T-helper 17 cell (primary cell): ENCODE measurements at places on chromosomes 4 and X.

DNA sequence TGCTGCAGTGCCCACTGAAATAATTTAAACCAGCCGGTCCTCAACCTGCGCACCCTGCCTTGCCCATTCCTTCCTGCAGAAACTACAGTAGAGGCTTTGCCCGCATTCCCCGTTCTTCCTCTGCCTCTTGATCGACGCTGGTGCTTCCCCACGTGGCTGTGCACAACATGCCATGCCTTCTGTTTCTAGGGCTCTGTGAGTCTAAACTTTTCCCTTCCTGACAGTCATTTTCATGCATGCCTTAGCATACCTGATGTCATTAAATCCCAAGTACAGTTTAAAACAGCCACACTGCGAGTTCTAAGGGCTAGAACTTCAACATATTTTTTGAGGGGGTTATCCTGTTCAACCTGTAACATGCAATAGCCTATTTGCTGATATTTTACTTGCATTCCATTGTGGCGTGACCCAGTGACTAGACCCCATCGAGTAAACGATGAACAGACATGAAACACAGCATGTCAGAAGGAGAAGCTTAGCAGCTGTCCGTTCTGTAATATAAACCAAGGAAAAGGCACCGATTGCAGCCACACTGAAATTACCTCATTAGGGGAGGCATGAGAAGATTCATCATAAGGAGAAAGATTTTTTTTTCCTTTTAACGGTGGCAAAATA, 232.5 kb downstream of the ARHGAP10 start:
- H3K4me3 ChIP-seq, result no peak overlapping the region
- peaks cover 13% of the 10 kb centered on the region for H3K36me3 ChIP-seq
- H3K27ac ChIP-seq, result no peak overlapping the region

DNA sequence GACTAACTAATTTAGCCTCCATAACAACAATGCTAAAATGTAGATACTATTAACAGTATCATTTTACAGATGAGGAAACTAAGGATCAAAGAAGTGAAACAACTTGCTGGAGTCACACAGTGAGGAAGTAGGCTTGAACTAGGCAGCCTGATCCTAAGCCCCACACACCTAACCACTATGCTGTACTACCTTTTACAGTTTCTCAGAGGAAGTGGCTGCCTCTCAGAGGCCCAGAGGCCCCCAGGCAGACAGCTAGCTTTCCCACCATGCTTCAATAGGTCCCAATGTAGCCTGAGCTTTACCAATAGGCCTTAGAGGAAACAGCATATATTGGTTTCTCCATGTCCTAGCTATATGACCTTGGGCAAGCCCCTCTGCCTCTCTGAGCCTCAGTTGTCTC, 69.4 kb upstream of the PJA1 start:
- no peaks in the 10 kb centered on the region for H3K27me3 ChIP-seq
- no peak overlapping the region for H3K4me3 ChIP-seq
- DNase-seq, result no peak

- H3K27me3 ChIP-seq, result no peaks in the 10 kb centered on the region
- no peaks in the 10 kb centered on the region for H3K36me3 ChIP-seq
- DNase-seq, result no peak
- no peak overlapping the region for H3K27ac ChIP-seq
- H3K4me3 ChIP-seq, result no peak overlapping the region
Measured at GRCh38 chrX:100207331-100208024, 202.6 kb downstream of the PCDH19 start.

DNA sequence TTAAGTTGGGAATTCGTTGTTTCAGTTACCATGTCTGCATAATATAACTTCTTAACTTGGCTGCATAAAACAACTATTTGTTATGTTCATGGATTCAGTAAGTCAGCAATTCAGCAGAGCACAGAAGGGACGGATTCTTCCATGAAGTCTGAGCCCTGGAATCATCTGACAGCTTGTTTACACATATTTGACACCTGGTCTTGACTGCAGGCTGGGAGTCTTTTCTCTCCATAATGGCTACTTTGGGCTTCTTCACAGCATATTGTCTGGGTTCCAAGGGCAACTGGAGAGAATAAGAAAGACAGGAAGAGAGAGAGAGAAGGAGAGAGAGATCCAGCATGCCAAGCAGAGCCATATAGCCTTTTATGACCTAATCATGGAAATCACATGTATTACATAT, 23.1 kb downstream of the CENPC start:
- H3K4me3 ChIP-seq, result no peak overlapping the region
- H3K27me3 ChIP-seq, result no peaks in the 10 kb centered on the region
- peak overlapping the region; percentile 83 for H3K27ac ChIP-seq
- H3K4me1 ChIP-seq, result peaks cover 50% of the 10 kb centered on the region
- H3K36me3 ChIP-seq, result peaks cover 7% of the 10 kb centered on the region

DNA sequence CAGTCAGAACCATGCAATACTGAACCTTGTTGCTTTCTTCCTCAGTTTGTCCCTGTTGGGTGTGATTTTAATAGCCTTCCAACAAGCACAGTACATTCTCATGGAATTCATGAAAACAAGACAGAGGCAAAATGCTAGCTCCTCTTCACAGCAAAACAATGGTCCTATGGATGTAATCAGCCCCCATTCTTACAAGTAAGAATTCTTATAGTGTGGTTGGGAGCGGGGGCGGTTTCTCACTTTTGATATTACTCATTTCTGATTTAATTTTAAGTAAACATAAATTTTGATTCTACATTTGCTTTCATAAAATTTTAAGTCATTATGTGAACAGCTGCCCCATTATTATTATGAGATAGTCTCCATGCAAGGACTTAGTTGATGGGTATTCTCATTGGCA, 80.8 kb upstream of the TLR2 start:
- DNase-seq, result no peak
- H3K4me3 ChIP-seq, result no peak overlapping the region
- H3K4me1 ChIP-seq, result peaks cover 3% of the 10 kb centered on the region
- peak overlapping the region; percentile 8 for H3K27ac ChIP-seq

DNA sequence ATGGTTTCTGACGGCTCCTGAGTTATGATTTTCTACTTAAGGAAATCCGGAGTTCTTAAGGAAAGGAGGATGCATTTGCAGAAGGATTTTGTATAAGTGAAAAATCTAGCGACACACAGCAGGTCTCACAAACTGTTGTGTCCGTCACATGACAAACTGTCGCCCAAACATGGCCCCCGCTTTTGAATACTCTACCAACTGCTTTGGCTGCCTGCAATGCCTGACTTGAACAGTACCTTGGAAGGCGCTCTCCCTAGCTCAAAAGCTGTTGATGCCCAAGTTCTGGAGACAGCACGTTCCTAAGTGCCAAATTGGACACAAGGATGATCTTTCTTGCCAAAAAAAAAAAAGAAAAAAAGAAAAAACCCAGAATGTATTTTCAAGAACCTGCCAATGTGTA, 103.2 kb downstream of the ENPP6 start:
- H3K4me3 ChIP-seq, result no peak overlapping the region
- peak overlapping the region; percentile 14 for H3K27ac ChIP-seq
- no peaks in the 10 kb centered on the region for H3K36me3 ChIP-seq

- H3K27ac ChIP-seq, result no peak overlapping the region
- no peaks in the 10 kb centered on the region for H3K27me3 ChIP-seq
- H3K4me1 ChIP-seq, result peaks cover 24% of the 10 kb centered on the region
- no peak for DNase-seq
- H3K4me3 ChIP-seq, result no peak overlapping the region
- H3K36me3 ChIP-seq, result no peaks in the 10 kb centered on the region
Measured at GRCh38 chr4:101252721-101253120, 94.6 kb downstream of the PPP3CA start.

GRCh38 chr4:163694385-163694784, 199.9 kb downstream of the TMA16 start:
- H3K27me3 ChIP-seq, result peaks cover 30% of the 10 kb centered on the region
- H3K4me1 ChIP-seq, result no peaks in the 10 kb centered on the region

DNA sequence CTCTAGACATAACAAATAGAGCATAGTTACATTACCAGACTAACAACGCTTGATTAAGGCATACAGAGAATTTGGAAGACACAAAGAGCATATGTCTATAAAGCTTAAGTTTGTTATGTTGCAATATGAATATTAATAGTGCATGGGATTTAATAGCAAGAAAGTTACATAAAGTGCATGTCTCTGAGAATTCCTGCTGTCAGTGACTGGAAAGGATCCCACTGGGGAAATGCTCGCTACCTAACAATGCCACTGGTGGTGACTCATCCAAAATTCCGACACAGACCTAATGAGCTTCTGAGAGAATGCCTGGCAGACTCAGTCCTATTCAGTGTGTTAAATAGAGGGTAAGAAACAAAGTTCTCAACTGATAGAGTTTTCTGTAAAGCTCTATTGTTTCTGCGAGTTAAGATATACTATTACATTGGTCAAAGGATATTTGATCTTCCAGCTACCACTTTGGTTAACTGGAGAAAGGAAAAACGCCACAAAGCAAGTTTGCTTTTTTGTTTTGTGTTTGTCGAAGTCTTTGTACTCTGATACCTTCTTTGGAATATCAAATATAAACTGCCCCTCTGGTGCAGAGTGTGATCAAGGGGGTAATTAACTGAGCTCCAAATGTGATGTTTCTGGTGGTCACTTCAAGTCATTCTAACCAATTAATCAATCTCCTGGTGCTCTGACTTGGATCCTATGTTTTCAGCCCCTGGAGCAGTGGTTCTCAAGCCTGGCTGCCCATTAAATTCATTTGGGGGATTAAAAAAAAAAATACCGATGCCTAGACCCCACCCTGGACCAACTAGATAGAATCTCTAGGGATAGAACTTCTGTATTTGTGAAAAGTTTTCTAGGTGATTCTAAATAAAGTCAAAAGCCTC, 107.9 kb downstream of the PALLD start:
- H3K4me1 ChIP-seq, result no peaks in the 10 kb centered on the region
- H3K27ac ChIP-seq, result no peak overlapping the region
- no peaks in the 10 kb centered on the region for H3K36me3 ChIP-seq
- peaks cover 38% of the 10 kb centered on the region for H3K27me3 ChIP-seq

DNA sequence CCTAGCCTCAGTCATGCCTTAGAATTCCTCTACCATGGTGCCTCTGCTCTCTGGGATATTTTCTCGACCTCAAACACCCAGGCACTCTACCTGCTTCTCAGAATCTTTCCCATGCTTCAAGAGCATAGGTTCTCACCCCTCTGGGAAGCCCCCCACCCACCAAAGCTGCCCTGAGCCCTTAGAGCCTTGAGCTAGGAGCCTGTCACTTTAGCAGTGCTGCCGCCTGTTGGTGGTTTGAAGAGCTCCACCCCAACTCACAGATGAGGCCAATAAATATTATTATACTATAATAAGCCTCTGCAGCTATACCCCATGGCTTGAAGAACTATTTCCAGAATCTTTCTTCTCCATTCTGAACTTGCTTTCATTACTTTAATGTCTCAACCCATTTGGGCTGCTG, 109.7 kb downstream of the RTL5 start:
- peak overlapping the region; percentile 91 for H3K27ac ChIP-seq
- no peaks in the 10 kb centered on the region for H3K36me3 ChIP-seq
- no peak overlapping the region for H3K4me3 ChIP-seq
- H3K27me3 ChIP-seq, result no peaks in the 10 kb centered on the region
- H3K4me1 ChIP-seq, result peaks cover 20% of the 10 kb centered on the region
